ENCODE measurements at places on chromosomes 16 and 17.

DNA sequence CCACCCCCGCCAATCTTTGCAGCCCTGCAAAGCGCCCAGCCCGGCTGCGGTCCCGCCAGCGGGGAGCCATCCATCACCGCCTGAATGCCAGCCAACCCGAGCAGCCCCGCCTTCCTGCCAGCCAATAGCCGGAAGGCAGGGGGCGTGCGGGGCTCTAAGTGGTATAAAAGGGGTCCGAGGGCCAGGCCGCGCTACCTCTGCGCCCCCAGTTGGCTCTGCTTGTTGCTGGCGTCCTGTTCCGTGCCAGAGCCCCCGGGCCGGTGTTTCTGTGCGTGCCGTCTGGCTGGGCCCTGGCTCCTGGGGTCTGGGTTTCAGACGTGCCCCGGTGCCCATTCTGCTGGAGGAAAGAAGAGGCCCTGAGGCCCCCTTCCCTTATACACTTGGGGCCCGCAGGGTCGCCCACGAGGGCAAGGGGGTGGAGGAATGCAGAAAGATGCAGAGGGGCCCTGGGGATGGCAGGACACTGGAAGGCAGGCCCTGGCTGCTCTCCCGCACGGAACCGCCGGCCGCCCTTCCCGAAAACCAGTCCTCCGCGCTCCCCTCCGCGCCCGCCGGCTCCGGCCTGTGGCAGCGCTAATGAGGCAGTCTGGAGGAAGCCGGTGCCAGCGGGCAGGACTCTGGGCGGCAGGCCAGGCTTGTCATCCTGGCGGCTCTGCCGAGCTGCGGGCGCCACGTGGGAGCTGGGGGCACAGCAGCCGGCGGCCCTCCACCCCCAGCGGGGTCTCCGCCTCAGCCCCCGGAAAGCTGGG lies 14.0 kb downstream of the COPZ2 start:
- DNase-seq = peak; percentile 83

GRCh38 chr17:78965491-78965924 lies 14.2 kb downstream of the LGALS3BP start:
- no peak for DNase-seq

- no peak for DNase-seq
Observed at GRCh38 chr16:89069920-89070319, 23.7 kb upstream of the ACSF3 start.

DNA sequence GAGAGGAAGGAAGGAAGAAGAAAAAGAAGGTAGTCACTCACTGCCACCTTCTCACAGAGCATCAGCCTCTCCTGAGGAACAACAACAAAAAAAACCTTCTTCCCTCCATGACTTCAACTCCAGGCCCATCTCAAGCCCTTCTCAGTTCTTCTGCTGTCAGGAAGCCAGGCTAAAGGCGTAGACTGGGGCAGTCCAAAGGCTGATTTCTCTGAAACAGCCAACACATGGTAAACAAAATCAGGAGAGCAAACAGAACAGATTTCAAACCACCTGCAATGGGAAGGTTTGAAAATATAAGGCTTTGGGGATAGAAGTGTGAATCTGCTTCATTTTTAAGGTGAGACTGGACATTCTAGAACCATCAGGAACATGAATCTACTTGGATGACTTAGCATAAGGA lies 157.3 kb upstream of the DNAH9 start:
- no peak for DNase-seq

DNA sequence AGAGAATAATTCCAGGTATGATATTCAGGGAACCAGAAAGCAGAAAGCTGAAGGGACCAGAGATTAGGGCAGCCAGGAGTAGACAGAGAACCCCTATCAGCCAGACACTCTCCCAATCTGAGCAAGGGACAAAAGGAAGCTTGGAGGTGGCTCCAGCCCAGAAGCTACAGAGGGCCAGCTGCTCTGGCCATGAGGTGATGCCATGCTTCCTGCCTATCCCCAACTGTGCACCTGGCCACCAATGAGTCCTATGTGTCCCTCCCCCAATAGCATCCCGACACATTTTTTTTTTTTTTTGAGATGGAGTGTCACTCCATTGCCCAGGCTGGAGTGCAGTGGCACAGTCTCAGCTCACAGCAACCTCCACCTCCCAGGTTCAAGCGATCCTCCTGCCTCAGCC lies 30.0 kb downstream of the NSMCE1 start:
- DNase-seq = no peak

GRCh38 chr17:42796066-42796758 lies 2.3 kb downstream of the COA3 start:
- DNase-seq = no peak

DNA sequence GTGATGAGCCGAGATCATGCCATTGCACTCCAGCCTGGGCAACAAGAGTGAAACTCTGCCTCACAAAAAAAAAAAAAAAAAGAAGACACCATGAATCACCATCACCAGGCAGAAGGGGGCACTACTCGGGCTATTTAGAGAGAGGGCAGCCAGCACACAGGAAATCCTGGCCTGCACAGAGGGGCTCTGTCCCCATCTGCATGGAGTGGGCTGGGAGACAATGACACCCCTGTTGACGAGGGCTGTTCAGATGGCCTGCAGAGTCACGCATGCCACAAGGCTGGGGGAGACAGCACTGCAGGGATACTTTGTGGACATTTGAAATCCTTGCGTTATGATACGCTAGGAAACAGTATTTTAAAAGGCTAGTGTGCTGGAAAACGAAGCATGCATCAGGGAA lies 48.3 kb downstream of the CUEDC1 start:
- DNase-seq = no peak

GRCh38 chr16:7545251-7545650 lies 212.6 kb downstream of the RBFOX1 start:
- DNase-seq = no peak

GRCh38 chr17:13135506-13135905 lies 117.7 kb upstream of the ELAC2 start:
- no peak for DNase-seq

- peak; percentile 32 for DNase-seq
Observed at GRCh38 chr17:39393736-39394135, 7.7 kb downstream of the FBXL20 start.

GRCh38 chr16:48542020-48542473 lies 67.9 kb downstream of the N4BP1 start:
- peak; percentile 69 for DNase-seq

DNA sequence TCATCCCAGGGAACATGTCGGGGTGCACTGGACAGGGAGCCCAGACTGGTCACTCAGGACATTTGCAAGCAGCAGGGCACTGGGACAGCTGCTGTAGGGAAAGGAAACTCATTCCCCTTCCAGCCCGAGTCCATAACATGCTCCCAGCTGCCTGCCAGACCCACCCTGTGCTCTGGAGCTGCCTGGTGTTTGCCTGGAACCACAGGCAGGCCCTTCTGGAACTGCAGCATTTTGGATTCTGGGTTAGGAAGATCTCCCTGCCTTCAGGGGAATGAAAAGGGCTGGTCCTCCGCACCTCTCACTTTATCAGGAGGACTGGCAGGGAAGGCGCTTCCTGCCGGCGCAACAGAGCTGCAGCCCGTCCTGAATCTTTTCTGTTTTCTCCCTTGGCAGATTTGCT lies 41.2 kb downstream of the MEAK7 start:
- DNase-seq = no peak

DNA sequence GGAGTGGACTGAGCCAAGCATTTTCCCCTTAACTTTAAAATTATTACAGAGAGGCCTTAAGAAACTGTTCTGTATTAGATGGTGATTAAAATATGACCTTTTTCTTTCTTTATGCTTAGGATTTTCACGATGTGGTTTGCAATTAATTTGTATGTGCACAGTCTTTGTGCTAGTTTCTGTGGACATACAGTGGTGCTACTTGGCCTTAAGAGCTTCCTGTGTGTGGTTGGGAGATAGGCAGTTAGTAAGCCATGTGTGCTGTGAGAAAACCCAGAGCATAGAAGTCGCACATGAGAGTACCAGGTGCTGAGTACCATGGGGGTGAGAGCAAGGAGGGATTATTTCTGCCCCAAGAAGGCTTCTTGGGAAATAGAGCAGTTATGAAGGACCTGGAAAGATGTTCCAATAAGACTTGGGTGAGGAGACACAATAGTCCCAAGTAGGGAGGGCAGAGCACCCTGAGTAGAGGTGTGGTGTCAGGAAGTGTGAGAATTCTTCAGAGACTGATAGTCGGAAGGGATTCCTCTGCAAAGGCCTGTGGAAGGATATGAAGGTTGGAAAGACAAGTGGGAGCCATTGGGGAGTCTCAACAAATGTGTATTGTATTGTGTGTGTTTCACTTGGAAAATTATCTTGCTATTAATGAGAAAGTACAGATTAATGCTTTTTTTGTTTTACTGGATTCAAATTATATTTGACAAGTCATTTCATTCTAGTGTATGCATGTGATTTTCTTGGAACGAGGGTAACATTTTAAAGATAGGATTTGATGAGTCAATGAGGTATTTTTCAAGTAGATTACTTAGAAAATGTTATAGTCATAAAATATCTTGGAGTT lies 239.9 kb downstream of the PRKCA start:
- peak; percentile 77 for DNase-seq

DNA sequence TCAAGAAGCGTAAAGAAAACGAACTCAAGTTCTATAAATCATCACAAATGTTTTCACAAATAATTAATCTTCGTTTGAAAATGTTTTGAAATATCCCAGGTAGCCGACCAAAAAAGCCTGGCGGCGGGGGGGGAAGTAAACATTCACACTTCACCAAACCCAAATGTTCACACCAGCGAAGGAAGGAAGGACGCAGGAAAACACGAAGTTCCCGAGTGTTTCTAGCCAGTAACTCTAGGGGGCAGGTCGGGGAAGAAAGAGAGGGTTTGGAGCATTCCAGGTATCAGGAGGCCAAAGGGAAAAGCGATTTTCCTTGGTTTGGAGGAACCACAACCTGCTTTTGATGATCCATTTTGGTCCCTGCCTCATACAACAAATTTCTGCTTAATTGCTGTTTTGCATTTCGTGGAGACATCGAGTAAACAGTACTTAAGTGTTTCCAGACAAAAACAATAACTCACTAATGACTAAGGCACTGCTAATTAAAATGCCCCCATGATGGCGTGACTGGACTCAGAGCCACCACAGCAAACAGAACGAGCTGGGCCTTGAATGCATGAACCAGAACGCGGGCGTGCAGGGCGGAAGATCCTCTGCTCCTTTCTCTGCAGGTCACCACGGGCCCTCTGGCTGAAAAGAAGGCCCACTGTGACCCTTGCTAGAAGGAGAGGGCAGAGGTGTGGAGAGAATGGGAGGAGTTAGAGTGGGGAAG lies 16.6 kb downstream of the ZFHX3 start:
- no peak for DNase-seq

DNA sequence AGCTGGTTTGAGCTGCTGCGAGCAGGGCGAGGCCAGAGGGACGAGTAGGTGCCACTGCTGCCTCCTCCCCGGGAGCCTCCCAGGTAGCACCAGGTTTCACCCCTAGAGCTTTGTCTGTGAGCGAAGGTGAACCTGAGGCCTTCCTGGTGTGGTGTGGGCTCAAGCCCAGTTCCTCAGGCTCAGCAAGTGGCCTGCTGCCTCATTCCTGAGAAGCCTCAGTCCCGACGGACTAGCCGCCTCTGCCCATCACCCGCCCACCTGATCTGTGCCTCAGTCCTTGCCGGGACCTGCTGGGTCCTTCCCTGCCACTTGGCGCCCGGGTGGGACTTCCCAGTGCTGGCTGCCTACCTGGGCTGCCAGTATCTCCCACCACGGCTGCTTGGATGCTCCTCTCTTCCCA lies 1.7 kb downstream of the NLRC3 start:
- DNase-seq = no peak

GRCh38 chr16:81496742-81497141 lies 52.1 kb downstream of the CMIP start:
- DNase-seq = no peak

- DNase-seq = peak; percentile 97
Observed at GRCh38 chr17:29929533-29930408, at the start of gene SSH2. SSH2 (minus strand) TSS chr17:29930228; CDS start chr17:29930000, 228 bp downstream.

DNA sequence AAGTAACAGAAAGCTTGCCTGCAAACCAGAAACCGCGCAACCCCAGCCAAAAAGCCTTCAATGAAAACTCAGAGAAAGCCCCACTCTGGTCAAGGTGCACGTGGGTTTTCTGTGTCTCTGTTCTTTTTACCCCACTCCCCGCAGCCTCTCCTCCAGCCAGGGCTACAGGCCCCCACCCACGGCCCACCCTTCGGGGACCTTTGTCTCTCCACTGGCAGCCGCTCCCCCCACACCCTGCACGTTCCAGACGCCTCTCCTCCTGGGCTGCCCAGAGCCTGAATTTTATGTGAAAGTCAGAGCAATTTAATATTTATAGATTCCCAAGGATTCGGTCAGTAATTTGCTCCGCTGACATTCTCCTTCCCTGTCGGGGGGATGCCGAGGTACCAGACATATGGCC lies 24.2 kb downstream of the MRM3 start:
- no peak for DNase-seq

DNA sequence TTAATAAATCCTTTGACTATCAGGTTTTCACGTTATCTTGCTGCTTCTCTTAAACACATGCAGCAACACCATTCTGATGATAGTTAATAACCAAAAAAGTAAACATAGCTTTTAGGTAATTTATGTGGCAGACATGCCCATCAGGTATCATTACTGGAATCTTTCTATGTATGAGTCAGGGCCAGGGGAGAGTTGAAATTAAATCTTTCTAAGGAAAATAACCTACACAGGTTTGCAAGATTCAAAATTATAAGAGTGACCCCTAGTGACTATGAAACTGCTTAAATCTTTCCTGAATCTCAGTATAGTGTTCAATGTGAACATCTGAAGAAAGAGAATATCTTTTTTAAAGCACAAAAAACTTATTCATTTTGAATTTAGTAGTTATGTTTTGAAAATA lies 666.6 kb downstream of the CDH11 start:
- DNase-seq = no peak

GRCh38 chr17:9977180-9977575 lies 72.1 kb upstream of the RCVRN start:
- peak; percentile 30 for DNase-seq

DNA sequence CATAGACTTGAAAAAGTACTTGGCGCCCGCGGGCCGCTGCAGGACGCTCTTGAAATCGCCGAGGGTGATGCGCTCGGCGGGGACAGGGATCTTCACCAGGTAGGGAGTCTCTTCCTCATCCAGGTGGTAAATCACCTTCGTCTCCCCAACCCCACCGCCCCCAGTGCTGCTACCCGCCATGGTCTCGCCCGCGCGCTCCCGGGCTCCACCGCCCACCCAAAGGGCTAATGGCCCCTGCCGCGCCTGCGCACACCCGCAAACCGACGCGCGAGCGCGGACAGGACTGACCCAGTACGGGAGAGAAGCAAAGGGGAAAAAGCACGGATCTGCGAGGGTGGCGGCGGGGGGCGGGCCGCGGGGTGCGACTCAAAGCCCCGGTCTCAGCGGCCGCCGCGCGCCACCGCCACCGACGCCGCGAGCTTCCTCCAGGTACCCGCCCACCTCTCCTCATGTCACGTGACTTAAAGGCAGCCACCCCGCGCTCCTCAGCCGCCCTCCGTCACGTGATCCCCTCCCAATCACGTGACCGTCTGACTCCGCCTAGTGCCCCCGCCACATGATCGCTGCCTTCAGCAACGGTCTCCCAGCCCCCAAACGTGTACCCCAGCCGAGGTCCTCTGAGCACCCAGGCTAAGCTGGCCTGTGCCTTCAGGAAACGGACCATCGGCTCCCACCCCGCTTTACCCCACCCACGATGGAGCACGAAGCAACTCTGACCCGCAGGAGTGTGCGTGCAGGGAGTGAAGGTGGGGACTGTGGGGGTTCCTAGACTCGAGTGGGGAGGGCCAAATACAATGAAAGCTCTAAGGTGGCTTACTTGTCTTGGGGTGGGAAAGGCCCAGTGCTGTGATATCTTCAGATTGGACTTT lies at the start of gene DVL2:
DVL2 (minus strand) TSS at position 435 of the 869 bp plus-strand sequence; CDS start at position 180, 255 bp downstream.
- DNase-seq = peak; percentile 94
